Stimulated activated CD4-positive, alpha-beta T cell treated with anti-CD3 and anti-CD28 coated beads, Interleukin-15, amount 100 ng/mL, for 24 hours (primary cell): ENCODE measurements at places on chromosomes 4 and X.

- DNase-seq, result no peak
Observed at GRCh38 chrX:11431786-11432185, 138.6 kb downstream of the AMELX start.

DNA sequence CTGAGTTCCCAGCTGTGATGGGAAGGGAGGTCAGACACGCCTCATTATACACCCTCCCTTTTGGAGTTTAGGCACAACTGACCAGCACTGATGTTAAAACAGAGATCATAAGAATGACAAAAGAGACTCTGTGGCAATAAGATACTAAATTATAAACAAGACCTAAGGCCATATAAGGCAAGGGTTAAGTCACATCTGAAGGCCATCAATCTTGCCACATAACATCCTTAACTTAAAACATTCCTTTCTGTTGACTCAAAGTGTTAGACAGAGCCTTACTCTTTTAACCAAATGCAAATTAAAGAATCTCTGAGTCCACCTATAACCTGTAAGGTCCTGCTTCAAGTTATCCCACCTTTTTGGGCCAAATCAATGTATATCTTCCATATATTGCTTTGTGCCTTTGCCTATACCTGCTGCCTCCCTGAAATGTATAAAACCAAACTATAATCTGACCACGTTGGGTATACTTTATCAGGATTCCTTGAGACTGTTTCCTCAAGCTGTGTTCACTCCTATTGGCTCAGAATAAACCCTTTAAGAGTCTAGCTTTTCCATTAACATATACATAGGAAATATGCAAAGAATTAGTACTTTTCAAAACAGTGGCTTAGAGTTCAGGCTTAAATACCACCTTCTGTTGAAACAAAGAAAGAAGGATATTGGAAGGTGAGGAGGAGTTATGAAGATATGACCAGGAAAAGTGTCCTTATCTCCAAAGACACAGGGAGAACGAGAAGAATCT lies 214.4 kb upstream of the PPP1R2C start:
- no peak for DNase-seq

DNA sequence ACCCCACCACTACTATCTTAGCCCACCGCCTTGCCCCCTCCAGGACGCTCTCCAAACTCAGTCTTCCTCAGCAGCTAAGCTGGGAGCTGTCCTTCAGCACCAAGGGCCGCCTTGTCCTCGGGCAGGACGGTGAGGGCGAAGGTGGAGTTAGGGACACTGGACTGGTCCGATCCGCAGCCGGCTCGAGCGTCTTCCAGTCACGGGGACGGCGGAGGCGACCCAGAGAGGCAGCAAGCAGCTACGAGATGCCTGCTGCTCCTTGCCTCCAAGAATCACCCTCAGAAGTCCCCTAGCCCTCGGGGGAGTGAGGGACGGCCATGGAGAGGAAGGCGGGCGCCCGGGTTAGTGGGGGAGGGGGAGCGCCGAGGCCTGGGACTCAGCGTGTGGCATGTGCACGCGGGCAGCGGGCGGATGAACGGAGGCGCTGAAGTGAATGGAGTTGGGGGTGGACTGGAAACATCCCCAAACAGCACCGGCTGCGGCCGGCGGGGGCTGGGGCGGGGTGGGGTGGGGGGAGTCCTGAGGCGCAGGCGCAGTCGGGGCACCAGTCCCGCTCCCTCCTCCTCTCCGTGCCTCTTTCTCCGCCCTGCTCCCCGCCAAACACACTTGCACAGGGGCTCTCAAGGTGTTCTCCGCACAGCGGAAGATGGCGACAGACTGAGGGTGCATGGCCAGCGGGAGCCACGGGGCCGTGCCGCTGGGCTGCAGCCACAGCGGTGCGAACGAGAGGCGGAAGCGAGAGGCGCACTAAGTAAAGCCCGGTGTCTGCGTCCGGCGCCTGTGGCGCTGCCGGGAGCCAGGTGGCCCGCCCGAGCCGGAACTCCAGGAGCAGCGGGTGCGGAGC lies at the start of gene NALF2:
Gene NALF2 (plus strand): TSS at position 545 of the 844 bp plus-strand sequence. CDS start 957 bp downstream, outside the sequence.
- peak; percentile 56 for DNase-seq

DNA sequence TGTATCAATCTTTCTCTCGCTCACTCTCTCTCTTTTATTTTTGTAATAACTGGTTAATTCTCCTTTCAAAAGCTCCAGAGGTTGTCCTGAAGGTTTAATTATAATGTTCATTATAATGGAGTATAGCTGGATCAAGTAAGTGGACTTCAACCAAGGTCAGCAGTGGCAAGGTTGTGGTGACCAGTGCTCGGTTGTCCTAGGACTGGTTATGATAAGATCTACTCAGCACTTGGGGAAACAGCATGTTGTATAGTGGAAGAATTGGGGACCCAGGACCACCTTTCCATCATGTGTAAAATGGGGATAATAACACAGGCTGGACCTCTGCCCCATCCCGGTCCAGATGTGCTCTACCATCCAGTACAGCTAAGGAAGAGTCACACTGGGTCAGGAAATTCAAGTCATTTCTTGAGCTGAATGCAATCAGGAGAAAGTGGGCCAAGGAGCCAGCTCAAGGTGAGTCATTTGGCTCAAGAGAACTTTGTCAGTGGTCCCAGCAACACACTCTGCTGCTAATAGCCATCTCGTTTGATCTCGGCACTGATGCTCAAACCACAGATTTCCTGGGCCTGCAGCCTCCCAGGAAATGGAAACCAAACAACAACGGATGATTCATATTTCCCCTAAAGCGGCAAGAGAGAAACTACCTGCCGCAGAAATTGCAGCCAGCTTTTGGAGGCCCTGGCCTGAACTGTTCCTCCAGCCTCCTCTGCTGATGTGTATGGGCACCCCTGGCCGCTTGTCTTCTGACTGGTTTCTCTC lies 123.6 kb upstream of the RBPJ start:
- peak; percentile 77 for DNase-seq

- DNase-seq, result peak; percentile 69
Observed at GRCh38 chr4:81913427-81913879, 441.7 kb upstream of the RASGEF1B start.

- DNase-seq, result no peak
Observed at GRCh38 chr4:137705171-137705783, 173.0 kb upstream of the PCDH18 start.

GRCh38 chrX:111372086-111372485 lies 39.9 kb downstream of the DCX start:
- no peak for DNase-seq

DNA sequence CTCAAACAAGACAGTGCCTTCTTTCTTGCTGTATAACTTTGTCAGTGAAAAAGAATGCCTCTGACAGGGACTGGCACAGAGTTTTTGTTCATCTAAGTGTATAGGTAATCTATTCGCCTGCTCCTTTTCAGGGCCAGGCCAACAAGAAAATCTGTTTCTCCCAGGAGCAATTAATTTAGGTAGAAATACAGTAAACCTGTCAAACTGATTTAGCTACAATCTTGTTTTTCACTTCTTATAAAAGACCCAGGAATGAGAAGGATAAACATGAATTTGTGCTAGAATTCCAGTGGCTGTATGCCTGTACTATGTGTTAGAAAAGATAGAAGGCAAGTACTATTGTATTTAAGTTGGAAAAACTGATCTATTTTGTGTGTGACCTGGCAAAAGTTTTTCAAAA lies 6.1 kb downstream of the TMA16 start:
- DNase-seq, result no peak

- DNase-seq, result no peak
Observed at GRCh38 chr4:171430495-171430894, 382.7 kb upstream of the GALNTL6 start.

DNA sequence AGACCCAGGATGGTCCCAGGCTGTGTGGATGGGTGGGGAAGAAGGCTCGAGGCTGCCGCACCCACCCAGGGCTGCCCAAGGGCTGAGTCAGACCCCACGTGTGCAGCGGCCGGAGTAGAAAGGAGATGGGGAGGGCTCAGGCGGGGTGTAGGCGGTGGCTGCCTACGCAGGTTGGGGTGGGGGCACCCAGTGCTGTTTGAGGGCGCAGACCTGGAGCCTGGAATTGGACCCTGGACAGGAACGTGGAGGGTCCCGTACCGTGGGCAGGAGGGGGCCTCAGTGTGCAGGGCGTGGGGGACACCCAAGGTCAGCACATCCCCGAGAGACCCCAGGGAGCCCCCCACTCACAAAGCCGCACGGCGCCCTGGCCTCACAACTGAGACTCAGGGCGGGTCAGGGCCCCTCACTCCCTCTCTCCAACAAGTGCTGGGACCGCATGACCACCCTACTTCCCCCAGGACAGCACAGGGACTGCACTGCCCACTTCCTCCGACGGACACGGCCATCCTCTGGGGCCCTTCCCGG lies 79.9 kb downstream of the FAM53A start:
- DNase-seq, result no peak

DNA sequence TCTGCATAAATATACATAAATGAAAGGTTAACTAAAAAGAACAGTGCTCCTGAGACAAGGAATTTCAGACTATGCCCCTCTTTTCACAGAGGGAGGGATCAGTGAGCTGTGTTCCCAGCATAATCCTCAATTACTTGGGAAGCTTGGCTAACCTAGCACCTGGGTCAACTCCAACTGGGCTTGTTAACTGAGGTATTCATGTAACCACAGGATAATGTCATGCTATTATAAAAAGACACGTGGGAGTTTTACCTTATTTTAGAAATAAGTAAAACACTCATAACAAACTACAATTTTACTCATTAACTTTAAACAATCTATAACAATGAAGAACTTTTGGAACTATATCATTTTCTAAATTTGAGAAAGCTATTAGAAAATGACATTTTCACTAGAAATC lies 48.6 kb downstream of the RPGR start:
- no peak for DNase-seq

GRCh38 chr4:143431526-143432257 lies 81.8 kb upstream of the SMARCA5 start:
- no peak for DNase-seq
